Stimulated activated CD8-positive, alpha-beta memory T cell treated with anti-CD3 and anti-CD28 coated beads, Interleukin-4, amount 100 ng/mL, for 24 hours (primary cell): ENCODE measurements at places on chromosomes 6 and 20.

GRCh38 chr6:150560004-150560883 lies 39.4 kb upstream of the PLEKHG1 start:
- no peak for DNase-seq

DNA sequence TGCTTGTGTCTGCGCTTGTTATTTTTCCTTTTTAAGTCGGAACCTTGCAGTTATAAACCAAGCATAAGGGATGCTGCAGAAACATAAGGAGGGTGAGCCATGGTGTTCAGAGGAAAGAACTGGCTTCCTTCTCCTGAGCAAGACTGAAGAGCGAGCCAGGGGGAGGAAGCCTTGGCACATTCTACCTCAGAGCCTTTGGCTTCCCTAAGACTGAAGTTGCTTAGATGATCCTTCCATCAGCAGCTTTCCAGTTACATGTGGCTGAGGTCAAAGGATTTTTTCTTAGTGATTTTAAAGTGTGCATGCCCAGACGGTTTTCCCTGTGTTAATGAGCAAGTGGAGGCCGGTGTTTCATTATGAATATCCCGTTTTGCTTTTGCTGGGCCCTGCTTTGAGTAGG lies 363.8 kb downstream of the DOK5 start:
- no peak for DNase-seq

DNA sequence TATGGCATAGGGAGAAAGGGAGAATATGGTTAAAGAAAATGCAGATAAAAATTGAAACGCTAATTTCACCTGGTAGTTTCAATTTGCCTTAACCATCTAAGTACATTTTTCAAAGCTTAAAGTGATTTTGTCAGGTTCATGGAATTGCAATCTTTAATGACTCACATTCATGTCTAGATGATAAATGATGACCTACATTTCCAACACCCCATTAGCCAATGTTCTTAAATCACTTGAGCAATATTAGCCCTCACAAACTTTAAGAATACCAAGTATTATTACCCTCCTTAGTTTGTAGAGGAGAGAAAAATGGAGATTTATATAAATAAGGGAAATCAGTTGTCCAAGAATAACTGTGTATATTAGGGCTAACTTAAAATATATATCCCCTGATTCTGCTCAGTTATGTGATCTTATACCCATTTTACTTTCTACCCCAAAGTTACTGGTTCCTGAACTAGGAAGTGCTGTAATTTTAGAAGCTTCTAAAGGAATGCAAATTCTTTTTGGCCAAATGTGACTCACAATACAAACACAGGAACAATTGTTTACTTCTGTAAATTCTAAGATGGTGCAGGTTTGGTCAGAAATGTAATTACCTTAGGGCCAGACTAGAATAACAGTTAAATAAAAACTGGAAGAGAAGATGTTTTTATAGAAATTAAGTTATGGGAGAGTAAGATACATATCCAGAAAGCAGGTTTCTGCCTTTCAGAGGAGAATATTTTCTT lies 34.5 kb downstream of the TPBG start:
- no peak for DNase-seq

DNA sequence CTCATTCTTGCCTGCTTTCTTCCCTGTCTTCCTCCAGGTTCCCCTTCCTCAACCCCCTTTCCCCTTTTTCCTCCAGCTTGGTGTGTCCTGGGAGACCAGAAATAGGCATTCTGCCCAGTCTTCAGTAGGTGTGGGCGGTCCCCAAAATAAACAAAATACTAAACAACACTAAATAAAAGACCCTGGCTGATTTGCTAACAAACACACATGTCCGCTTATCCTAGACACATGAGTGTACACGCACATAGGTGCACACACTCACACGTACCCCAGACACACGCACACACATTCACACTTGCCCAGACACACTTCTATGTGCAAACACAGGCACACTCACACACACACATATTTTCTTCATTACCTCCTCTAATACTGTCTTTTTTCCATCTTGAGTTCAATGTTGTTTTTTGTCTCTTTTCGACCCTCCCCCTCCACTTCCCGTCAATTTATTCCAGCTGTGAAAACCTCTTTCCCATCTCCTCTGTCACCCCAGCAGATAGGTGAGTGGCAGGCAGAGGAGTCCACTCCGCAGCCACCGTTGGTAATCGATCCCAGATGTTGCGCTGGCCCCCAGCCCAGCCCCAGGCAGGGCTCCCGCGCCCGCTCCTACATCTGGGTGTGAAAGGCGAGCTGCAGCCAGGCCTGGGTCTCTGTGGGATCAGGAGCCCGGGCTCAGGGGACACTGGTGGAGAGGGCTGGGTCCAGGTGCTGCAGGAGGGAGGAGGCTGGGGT lies 56.9 kb upstream of the FOXP4 start:
- no peak for DNase-seq

DNA sequence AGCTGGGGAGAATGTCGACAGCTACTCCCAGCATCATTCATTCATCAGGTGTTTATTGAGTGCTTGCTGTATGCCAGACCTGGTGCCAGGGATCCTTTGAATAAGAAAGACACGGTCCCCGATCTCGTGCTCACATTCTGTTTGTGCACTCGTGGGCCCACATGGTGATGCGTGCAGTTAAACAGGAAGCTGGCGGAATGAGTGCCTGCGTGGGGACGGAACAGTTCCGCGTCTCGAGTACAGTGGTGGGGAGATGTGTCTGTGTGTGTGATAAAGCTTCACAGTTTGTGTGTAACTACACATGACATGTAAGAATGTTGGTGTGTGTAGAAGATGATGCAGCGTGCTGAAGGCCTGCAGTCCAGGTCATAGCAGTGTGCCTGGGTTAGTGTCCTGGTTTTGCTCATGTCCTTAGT lies 6.5 kb downstream of the RBM38 start:
- no peak for DNase-seq

DNA sequence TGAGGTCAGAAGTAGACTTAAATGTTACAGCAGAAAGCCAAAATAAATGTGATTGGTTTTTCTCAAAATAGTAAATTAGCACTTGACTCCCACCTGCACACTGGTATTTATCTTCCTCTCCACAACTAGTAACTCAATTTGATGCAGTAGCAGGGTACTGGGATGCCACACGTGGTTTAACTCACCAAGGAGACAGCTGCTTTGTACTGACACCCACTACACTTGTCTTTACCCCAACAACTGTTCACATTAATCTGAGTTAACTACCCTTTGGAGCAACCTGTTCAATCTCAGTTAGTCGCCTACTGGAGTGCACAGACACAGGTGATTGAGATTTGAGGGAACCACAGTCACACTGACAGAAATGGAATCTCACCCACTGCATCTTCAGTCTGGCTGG lies 242.1 kb downstream of the PRKN start:
- DNase-seq, result no peak

DNA sequence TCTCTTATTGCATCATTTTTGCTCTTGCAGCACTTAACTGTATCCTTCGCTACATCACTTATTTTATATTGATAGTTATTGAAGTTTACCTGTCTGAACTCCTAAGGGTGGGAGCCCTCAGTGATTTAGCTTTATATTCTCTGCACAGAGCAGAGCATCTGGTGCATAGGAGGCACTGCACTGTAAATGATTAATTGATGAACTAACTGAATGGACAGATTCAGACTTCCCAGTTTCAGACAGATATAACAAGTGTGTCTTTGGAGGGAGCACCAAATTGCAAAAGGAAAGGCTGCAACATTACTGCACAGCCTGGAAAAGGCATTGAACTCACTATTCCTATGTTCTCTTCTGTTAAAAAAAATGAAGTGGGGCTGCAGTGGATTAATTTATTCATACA lies 160.3 kb downstream of the EDN1 start:
- no peak for DNase-seq

GRCh38 chr6:113361014-113361645 lies 496.0 kb upstream of the MARCKS start:
- no peak for DNase-seq

GRCh38 chr6:142413111-142413510 lies 111.3 kb downstream of the ADGRG6 start:
- no peak for DNase-seq

DNA sequence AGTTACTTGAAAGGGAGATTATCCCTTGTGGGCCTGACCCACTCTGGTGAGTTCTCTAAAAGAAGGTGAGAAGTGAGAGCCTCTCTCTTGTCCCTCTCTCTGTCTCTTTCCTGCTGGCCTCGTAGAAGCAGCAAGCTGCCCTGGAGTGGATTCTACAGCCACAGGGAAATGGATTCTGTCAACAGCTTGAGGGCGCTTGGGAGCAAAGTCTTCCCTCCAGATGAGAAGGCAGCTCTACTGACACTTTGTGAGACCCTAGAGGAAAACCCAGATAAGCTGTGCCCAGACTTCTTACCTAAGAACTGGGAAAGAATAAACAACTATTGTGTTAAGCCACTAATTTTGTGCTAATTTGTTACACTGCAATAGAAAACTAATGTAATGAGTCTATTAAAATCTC lies 39.9 kb downstream of the ANKRD60 start:
- no peak for DNase-seq

DNA sequence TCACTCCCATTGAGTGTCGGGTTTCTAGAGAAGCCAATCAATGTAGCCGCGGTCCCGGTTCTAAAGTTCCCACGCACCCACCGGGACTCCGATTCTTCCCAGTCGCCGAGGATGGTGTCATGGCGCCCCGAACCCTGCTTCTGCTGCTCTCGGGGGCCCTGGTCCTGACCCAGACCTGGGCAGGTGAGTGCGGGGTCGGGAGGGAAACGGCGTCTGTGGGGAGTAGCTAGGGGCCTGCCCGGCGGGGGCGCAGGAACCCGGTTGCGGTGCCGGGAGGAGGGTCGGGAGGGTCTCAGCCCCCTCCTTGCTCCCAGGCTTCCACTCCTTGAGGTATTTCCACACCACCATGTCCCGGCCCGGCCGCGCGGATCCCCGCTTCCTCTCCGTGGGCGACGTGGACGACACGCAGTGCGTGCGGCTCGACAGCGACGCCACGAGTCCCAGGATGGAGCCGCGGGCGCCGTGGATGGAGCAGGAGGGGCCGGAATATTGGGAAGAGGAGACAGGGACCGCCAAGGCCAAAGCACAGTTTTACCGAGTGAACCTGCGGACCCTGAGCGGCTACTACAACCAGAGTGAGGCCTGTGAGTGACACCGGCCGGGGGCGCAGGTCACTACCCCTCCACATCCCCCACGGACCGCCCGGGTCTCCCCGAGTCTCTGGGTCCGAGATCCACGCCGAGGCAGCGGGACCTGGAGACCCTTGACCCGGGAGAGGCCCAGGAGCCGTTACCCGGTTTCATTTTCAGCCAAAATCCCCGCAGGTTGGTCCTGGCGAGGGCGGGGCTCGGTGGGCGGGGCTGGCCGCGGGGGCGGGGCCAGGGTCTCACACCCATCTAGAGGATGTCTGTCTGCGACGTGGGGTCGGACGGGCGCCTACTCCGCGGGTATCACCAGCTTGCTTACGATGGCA lies 35.2 kb upstream of the HLA-G start:
- peak; percentile 60 for DNase-seq

GRCh38 chr6:18219591-18219990 lies 44.7 kb downstream of the DEK start:
- no peak for DNase-seq

GRCh38 chr6:163147994-163148393 lies 266.5 kb upstream of the QKI start:
- no peak for DNase-seq

DNA sequence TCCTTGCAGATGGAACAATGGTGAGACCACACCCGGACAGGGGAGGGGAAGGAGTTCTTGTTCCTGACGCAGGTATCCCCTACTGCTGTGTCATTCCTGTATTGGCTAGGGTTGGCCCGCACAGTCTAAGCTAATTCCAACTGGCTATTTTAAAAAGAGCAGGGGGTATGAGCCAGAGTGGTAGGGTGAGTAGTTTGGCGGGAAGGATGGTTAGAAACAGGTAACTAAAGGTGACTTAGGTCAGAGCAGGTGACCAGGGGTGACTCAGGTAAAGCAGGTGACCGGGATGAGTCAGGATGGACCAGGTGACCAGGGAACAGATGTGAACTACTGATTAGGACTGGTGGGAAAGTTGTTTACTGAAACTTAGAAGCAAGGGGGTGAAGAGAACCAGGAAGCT lies 58.0 kb downstream of the ZNF292 start:
- DNase-seq, result no peak

DNA sequence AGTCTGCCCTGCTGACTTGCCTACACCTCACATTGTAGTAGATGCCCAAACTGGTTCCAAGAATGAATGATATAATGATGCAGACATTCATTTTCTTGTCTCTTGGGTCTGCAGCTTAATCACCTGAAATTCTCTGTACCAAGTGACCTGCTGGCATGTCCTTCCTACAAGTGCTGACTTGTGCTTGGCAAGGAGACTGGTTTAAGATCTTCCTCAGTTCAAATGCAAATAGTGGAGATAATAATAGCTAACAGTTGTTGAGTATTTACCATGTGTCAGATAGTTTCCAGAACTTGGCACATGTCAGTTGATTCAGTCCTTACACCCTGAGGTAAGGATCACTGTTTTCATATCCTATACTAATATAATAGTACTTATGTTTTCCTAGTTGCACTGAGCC lies 223.4 kb downstream of the SLC24A3 start:
- no peak for DNase-seq

DNA sequence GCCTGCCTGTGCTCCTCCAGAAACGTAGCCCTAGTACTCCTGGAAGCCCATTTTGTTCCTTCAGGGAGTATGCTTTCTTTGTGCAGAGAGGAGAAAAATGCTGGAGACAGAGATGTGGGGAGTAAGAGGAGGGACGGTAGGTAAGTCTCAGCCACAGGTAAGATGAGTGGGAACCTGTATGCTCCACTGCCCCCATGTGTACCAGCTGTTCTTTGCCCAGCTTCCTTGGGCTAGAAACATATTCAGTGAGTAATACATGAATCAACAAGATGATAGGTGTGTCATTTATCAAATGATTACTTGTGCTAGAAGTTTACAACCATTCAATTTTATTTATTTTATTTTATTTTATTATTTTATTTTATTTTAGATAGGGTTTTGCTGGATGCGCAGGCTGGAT lies 13.6 kb upstream of the CEP85L start:
- no peak for DNase-seq
